ENCODE measurements at places on chromosomes 4 and X.

GRCh38 chrX:11172415-11172814, 61.3 kb downstream of the HCCS start:
- DNase-seq: no peak

DNA sequence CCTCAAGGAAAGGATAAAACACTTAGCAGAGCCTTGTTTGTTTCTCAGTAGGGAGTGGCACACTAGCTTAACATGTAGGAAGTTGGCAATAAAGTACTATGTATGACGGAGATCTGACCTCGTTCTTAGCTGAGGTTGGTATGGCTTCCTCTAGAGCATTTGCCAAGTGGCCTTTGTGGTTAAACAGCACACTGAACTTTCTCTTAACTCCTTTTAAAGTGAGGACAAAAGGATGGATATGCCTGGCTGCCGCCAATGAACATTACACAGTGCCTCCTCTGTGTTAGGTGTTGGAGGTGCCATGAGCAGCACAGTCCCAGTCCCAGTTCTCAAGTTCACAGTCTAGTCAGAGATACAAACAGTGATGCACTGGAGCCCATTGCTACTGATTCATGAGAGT, 54.4 kb downstream of the VGLL1 start:
- DNase-seq: no peak

- DNase-seq: no peak
These were observed 41.1 kb downstream of the PPP3CA start for GRCh38 chr4:101306225-101306624.

GRCh38 chr4:2390784-2391421, 27.5 kb downstream of the ZFYVE28 start:
- no peak for DNase-seq
